Activated B cell treated with CpG ODN at 0.5 μM for 24 hours (primary cell): ENCODE measurements at places on chromosomes 6 and 20.

GRCh38 chr20:58213121-58213520 lies 15.3 kb downstream of the ANKRD60 start:
- H3K27me3 ChIP-seq: peaks cover 15% of the 10 kb centered on the region
- H3K36me3 ChIP-seq: no peaks in the 10 kb centered on the region
- H3K4me3 ChIP-seq: no peak overlapping the region
- peaks cover 4% of the 10 kb centered on the region for H3K4me1 ChIP-seq

GRCh38 chr6:147479857-147480256 lies 28.6 kb upstream of the SAMD5 start:
- DNase-seq: no peak
- no peak overlapping the region for H3K4me3 ChIP-seq
- no peaks in the 10 kb centered on the region for H3K36me3 ChIP-seq
- no peak overlapping the region for H3K27ac ChIP-seq
- H3K27me3 ChIP-seq: no peaks in the 10 kb centered on the region

DNA sequence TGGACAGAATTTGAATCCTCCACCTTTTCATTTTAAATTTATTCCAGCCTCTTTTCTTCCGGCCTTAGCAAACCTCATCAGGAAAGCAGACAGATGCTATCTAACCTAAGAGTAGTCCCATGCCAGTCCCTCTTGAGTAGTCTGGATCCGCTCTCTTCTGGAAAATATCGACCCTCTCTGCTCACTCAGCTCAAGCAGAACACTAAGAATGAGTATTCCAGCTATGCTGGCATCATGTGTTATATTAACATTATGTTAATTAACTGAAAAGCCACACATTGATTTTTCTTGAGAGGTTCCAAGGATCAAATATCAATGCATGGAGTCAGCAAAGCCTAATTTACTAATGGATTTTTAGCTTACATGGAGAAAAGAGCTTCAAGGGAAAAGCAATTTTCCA lies 161.4 kb downstream of the ID4 start:
- no peak for DNase-seq
- no peak overlapping the region for H3K4me3 ChIP-seq
- no peaks in the 10 kb centered on the region for H3K27me3 ChIP-seq
- H3K36me3 ChIP-seq: no peaks in the 10 kb centered on the region
- no peaks in the 10 kb centered on the region for H3K4me1 ChIP-seq

DNA sequence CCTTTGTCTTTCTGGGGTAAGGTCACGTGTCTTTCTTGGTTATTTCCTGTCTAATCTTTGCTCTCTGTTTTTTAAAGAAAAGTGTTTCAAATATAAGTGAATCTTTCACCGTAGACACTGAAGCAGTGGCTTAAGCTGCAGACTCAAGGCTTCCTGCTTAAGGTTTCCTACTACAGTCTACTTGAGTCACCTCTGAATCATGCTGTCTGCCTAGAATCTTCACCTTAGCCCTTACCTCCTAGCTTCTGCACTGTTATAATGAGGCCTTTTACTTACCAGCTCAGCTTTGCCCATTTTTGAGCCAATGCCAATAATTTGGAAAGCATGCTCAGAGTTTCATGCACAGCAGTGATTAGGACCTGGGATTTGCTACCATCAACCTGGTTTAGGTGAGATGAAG lies 30.6 kb downstream of the ADGRF4 start:
- H3K4me1 ChIP-seq: no peaks in the 10 kb centered on the region
- DNase-seq: no peak
- no peaks in the 10 kb centered on the region for H3K27me3 ChIP-seq
- H3K27ac ChIP-seq: no peak overlapping the region
- H3K36me3 ChIP-seq: no peaks in the 10 kb centered on the region

DNA sequence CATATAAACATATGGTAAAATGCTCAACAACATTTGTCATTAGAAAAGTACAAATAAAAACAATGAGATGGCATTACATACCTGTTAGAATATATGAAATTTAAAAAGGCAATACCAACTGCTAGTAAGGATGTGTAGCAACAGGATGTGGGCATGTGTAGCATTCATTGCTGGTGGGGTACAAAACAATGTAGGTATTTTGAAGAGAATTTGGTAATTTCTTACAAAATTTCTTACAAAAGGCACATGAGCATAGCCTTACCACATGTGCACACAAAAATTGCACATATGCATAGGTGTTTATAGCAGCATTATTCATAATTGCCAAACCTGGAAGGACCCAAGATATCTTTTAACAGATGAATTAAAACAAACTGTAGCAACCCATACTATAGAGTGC lies 1355.1 kb upstream of the CITED2 start:
- DNase-seq: no peak
- H3K4me3 ChIP-seq: no peak overlapping the region
- H3K27me3 ChIP-seq: no peaks in the 10 kb centered on the region
- no peak overlapping the region for H3K27ac ChIP-seq
- H3K4me1 ChIP-seq: no peaks in the 10 kb centered on the region
- H3K36me3 ChIP-seq: no peaks in the 10 kb centered on the region

DNA sequence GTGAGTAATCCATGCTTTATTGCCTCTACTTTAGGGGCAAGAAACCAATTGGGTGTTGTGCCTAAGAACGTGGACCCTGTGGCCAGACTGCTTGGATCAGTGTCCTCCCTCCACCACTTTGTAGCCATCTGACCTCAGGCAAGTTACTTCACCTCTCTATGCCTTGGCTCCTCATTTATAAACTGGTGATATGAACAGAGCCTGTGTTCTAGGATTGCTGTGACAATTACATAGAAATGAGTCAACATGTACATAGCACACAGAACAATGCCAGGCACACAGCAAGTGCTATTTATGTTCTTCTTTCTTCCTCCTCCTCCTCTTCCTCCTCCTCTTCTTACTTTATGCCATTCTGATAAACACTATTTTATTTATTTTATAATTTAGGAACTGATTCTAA lies 339.4 kb downstream of the CD83 start:
- peaks cover 36% of the 10 kb centered on the region for H3K4me1 ChIP-seq
- H3K4me3 ChIP-seq: no peak overlapping the region
- DNase-seq: no peak
- no peak overlapping the region for H3K27ac ChIP-seq
- H3K36me3 ChIP-seq: peaks cover 2% of the 10 kb centered on the region

- peaks cover 17% of the 10 kb centered on the region for H3K4me1 ChIP-seq
- no peaks in the 10 kb centered on the region for H3K27me3 ChIP-seq
- no peaks in the 10 kb centered on the region for H3K36me3 ChIP-seq
- peak overlapping the region; percentile 16 for H3K27ac ChIP-seq
- H3K4me3 ChIP-seq: no peak overlapping the region
- no peak for DNase-seq
Measured at GRCh38 chr6:134447883-134448387, 130.0 kb upstream of the SGK1 start.

DNA sequence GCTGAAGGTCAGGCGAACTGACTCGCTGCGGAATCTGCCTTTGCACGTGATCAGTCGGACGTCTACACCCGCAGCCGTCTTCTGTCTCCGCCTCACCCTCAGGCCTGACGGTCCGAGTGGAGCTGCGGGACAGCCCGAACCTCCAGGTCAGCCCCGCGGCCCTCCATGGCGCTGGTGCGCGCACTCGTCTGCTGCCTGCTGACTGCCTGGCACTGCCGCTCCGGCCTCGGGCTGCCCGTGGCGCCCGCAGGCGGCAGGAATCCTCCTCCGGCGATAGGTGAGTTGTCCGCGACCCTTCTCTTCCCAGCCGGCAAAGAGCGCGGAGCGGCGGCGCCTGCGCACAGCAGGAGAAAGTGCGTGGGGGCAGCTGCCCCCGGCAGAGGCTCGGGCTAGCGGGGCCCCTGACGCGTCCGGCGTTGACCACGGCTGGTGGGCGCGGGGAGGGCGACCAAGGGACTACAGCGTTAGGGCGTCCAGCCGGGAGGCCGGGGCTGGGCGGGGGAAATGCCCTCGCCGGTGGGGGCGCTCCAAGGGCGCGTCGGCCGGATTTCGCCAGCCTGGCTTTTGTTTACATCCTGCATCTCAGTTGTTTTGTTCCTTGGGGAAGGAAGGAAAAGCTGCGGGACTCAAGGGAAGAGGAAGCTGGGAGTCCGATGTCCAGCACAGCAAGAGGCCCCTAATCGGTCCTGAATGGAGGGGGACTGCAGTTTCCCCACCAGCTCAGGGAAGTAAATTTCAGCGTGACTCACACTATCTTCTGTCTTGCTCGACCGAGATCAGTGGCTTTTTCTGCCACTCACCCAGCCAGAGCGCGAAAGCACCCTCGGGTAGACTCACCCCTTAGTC lies at the start of gene SMPDL3A:
SMPDL3A (plus strand) TSS at position 77 of the 846 bp plus-strand sequence; CDS start at position 166, 89 bp downstream.
- peaks cover 26% of the 10 kb centered on the region for H3K27me3 ChIP-seq
- peaks cover 25% of the 10 kb centered on the region for H3K4me1 ChIP-seq
- peak; percentile 39 for DNase-seq
- peak within 1 kb of the TSS; percentile 84 for H3K27ac ChIP-seq
- H3K36me3 ChIP-seq: peaks cover 3% of the 10 kb centered on the region

DNA sequence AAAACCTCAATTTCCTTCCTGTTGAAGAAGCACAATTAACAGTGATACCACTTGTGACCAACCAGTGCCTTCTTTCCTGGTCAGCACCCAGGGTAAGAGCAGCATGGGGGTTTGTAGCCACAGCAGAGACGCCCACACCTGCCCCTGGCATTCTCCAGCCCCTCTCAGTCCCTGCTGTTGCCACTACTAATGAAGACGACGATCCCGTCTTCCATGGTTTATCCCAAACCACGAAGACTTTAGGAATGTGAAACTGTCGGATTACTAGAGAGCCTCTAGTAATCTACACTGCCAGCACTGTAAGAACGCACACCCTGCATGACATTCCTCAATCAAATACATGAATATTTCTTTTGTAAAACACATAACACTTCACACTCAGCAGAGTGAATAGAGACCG lies 60.0 kb downstream of the GINS1 start:
- H3K27ac ChIP-seq: no peak overlapping the region
- no peaks in the 10 kb centered on the region for H3K4me1 ChIP-seq
- H3K27me3 ChIP-seq: no peaks in the 10 kb centered on the region
- no peak overlapping the region for H3K4me3 ChIP-seq

GRCh38 chr6:135267085-135267484 lies 86.0 kb downstream of the MYB start:
- no peak for DNase-seq
- H3K4me3 ChIP-seq: no peak overlapping the region
- no peak overlapping the region for H3K27ac ChIP-seq
- H3K27me3 ChIP-seq: no peaks in the 10 kb centered on the region
